GM10248 (cell line): ENCODE measurements at places on chromosomes 13 and 19.

- no peak for DNase-seq
Observed at GRCh38 chr13:71149046-71149445, 718.0 kb downstream of the DACH1 start.

DNA sequence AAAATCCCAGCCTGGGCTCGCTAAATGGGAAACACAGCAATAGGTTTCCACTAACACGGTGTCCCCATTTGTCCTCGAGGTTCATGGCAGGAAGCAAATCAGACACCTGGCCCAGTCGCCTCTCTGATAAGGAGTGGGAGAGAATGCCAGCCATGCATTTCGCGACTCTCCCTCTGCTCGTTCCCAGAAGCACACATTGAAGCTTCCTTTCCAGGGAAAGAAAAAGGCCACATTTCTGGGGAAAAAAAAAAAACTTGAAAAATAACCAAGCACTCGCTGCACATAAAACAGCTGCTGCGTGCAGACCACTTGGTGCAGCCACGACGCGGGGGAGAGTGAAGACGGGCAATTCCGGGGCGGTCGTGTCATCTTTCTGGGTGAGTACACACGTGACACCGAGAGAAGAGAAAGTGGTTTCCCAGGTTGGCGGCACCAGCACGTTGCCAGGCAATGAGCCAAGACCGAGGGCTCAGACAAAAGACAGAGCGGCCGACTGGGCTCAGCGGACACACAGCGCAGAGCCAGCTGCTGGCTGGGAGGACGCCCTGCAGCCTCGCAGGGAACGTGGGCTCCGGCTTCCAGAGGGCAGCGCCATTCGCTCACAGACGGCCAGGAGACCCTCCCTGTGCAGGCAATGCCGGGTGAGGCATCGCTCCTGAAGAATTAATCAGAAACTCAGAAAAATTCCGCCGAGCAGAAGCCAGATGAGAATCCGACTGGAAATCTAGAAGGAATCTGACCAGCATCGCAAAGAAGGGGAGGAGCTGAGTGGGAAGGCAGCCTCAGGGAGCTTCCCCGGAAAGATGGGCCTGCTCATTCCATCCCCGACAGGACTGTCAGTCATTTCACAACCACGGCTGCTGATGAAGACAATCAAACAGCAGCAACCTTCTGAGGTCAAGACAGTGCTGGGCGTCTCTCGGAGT lies 83.2 kb upstream of the IRS2 start:
- DNase-seq: no peak

DNA sequence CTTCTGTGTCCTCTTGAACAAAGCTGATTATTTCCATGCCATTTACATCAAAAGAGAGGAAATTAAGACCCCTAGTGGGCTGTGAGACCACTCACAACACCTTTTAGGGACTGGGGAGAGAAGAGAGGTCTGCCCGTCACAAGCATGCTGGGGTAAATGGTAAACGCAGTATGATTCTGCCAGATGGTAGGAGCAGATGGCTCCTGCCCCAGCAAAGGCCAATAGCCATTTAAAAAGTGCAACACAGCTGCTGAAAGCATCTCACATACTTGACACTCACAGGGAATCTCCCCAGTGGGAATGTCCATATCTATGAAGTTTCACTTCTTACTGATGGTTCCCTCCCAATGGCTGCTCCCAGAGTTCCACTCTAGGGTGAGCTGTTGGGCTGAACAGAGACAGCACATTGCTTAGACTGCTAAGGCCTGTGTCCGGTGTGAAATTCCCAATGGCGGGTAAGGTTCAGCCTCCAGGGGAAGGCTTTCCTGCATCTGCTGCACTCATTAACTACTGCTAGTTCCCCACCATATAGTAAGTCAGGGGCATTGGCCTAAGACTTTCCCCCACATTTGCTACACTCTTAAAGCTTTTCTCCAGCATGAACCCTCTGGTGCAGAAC lies 7.4 kb downstream of the ZNF671 start:
- no peak for DNase-seq

GRCh38 chr13:72314210-72314609 lies 413.2 kb downstream of the MZT1 start:
- no peak for DNase-seq
